ENCODE measurements at places on chromosomes 11 and 22. TPM values are rescaled to one million over a fixed set of nuclear protein-coding genes. Genes with fewer than 3 reads are reported as not detected.

SPON1 gene
- total RNA-seq: 4.9 TPM

H19 gene
- 16,780 TPM for total RNA-seq

CBLIF gene
- total RNA-seq: not detected

EHF gene
- total RNA-seq: 1.1 TPM

FOLH1 gene
- 11.5 TPM for total RNA-seq

CHADL gene
- total RNA-seq: 0.51 TPM

MAPK8IP1 gene
- 1.8 TPM for total RNA-seq

GRK3 gene
- total RNA-seq: 3.4 TPM

BRSK2 gene
- total RNA-seq: 0.17 TPM

IRAG1 gene
- total RNA-seq: 2.3 TPM

CARNS1 gene
- 0.05 TPM for total RNA-seq

TCN1 gene
- 4.7 TPM for total RNA-seq
